Lower lobe of right lung (tissue), 2 donors: ENCODE measurements at places on chromosomes 12 and 14. TPM values are rescaled to one million over a fixed set of nuclear protein-coding genes. Genes with fewer than 3 reads are reported as not detected.

DNA sequence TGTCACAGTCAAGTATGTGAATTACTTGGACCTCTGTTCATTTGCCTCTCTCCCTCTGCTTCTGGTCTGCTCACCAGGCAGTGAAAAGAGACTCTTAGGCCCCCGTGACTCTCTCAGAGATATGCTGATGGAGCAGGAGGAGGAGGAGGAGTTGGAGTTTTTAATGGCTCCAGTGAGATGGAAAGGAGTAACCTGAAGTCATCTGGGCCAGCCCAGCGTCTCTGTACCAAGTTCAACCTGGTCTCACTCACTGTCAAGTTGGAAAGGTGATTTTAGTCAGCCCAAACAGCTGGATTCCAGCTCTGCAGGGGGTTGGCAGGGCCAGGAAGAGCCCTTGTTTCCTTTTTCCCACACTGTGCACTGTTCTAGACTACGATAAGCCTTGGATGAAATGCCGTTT, 48.6 kb downstream of the SH2B3 start:
- no peak for DNase-seq

GRCh38 chr12:100688451-100688864, 106.1 kb upstream of the ANO4 start:
- DNase-seq: no peak

DNA sequence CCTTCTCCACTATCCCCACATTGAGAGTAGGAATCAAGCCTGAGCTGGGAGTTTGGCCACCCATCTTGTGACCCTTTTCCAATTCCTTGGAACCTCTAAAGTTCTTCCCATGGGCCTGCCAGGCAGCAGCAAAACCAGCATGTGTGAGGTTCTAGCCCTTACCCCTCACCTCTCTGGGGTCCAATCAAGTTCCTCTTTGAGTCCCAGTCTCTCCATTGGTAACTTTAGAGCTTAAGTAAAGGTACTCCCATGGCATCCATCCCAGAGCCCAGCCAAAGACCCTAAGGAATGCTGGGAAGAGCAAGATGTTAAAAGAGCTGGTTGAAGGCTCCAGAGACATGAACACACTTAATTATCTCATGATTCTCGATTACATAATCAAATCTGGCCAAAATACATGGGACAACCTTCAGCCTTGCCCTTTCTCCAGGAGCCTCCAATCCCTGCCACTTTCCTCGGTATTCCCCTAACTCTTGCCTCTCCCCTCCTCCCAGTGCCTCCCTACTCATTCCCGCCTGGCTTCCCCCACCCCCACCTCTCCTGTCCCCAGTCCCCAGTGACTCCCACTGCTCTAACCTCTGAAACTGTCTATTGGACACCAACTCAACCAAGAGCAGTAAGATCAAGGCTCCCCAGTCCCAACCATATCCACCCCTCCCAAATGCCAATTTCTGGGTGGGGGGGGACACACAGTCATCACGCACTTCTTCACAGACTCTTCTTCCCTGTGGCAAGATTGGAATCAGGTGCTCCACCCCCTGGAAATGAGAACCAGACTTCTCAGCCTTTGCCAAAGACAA, 4.8 kb upstream of the TNS2 start:
- no peak for DNase-seq

DNA sequence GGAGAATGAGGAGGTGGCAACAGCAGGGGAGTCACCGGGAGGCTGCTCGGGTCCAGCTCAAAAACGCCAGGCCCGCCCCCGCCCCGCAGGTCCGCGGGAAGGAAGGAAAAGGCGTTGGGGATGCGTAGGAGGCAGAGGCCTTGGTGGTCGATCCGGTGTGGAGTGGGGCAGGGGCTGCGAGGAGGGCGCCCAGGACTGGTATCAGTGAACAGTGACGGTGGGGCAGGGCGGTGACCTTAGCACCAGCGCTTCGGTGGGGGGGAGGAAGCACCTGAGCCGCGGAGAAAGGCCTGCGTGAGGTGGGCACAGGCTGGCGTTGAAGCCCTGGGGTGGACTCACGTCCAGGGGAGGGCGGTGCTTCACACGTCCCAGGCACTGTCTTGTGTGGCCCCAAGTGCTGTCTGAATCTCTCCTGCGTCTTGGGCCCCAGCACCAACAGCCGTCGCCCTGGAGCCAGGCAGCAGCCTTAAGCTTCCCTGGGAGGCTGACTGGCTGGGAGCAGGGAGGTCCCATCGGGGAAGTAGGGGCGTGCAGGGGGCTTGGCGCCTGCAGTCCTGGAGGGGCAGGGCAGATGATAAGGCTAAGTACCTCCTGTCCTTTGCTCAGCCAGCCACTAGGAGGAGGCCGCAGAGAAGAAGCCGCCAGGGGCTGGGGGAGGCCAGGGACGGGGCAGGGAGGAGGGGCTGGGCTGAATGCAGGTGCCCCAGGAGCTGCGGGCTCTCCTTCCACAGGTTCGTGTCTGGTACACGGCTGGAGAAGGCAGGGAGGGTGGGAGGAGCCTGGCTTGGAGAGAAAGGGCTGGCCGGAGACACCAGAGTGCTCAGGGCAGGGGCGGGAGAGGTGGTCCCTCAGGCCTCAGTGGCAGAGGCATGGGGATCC, 26.5 kb downstream of the ZBTB42 start:
- DNase-seq: peak; percentile 65

OR6C2 gene
- total RNA-seq: not detected

VEZT gene
- 64.2 TPM for total RNA-seq

CINP gene
- total RNA-seq: 34.3 TPM

ADAM20 gene
- total RNA-seq: 1.5 TPM

GRCh38 chr12:2180737-2181082, 127.9 kb downstream of the CACNA1C start:
- DNase-seq: no peak

GRCh38 chr12:45962553-45963325, 27.6 kb downstream of the SCAF11 start:
- DNase-seq: no peak

- no peak for DNase-seq
These were observed 1.5 kb upstream of the EP400 start for GRCh38 chr12:131948166-131948712.

- DNase-seq: no peak
These were observed 160.8 kb downstream of the UNC79 start for GRCh38 chr14:93591506-93591905.

DNA sequence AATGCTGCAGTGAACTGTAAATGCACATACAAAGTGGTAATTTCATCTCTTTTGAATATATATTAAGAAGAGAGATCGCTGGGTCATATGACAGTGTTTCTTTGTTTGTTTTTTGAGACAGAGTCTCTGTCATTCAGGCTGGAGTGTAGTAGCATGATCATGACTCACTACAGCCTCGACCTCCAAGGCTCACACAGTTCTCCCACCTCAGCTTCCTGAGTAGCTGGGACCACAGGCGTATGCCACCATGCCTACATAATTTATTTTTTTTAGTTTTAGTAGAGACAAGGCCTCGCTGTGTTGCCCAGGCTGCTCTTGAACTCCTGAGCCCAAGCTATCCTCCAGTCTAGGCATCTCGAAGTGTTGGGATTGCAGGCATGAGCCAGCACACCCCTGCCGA, 62.4 kb upstream of the ACSS3 start:
- DNase-seq: no peak

GRCh38 chr12:111218499-111218898, 150.4 kb downstream of the PHETA1 start:
- no peak for DNase-seq

GRCh38 chr12:120265473-120266179, at the start of gene PXN:
Gene PXN, minus strand, starts transcription at chr12:120265730. Its CDS starts 101 bp downstream, at chr12:120265629.
- DNase-seq: peak; percentile 91

GRCh38 chr12:85617307-85618091, 218.7 kb downstream of the RASSF9 start:
- no peak for DNase-seq

GRCh38 chr12:123879101-123879500, 93.5 kb downstream of the CCDC92 start:
- no peak for DNase-seq

- no peak for DNase-seq
These were observed 23.1 kb downstream of the RHOF start for GRCh38 chr12:121770388-121770787.

DNA sequence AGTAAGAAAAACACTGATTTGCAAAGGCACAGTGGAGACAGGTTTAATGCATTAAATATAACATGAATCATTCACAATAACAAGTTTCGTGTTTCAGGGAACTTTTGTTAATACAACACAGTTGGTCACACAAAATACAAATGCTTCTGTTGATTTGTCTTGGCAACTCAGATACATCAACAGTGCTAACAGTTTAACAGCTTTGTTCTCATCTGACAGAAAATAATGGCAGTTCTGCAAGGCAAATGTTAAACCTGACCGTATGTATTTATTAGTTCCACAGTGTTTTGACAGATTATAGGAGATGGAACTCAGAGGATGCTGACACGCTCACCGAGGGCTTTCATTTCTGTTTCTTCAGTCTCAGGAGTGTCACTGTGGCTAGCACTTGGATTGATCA, 350.7 kb downstream of the PRKD1 start:
- no peak for DNase-seq

TDRD9 gene
- total RNA-seq: 8.5 TPM

DNA sequence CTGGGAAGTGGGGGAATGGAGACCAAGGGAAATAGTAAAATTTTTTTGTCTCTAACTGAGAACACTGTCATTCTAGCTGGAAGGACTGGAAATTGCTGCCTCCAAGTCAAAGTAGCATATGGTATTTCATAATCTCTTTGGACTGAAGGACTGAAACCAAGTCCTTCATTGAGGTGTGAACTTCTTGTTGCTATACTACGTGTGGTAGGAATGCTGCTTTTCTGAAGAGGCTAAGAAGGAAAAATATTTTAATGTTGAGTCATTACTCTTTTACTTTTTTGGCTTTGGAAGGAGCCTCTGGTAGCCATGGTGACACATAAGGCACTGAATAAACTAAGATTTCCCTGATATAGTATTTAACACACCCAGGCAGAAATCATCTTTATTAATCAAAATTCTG, 465.4 kb downstream of the NPAS3 start:
- DNase-seq: no peak

LRRC10 gene
- not detected for total RNA-seq

- no peak for DNase-seq
These were observed 9.7 kb downstream of the MLH3 start for GRCh38 chr14:75041613-75042012.

- no peak for DNase-seq
These were observed 13.2 kb upstream of the EID3 start for GRCh38 chr12:104290320-104290719.

DNA sequence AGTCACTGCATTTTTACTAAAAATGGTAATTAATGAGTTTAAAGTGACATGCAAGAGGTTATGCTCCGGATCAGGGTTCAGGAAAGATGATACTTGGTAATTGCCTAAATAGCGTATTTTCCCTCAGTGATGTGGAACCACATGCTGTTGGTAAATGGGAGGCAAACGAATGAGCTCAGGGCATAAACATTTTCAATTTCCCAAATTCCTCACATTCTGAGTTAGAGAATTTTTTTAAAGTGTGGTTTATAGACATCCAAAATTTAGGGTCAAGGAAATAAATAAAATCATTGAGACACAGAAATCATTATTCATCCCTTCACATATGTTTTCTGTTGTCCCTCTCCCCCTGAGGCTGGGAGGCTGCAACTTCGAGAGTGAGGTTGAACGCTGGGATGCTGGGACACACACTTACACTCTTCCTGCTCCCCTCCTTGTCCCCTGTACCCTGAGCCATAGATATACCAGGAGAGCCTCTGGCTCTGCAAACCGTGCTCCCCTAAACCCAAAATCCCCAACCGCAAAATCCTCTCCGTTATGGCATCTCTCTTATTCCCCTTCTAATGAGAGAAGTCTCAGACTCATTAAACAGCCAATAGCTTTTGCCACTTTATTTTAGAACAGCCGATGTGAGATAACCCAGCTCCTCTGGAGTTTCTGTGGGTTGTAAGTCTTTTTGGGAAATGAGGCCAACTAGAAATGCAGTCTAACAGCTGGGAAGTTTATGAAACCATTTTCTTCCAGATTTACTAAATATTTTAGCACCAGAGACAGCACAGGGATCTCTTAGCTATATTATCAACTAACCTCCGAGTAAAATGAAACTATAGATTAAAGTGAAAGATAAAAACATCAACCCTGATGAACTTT, 21.4 kb upstream of the ADGRD1 start:
- DNase-seq: no peak

GRCh38 chr12:18224745-18225144, 36.6 kb upstream of the PIK3C2G start:
- no peak for DNase-seq

A2ML1 gene
- total RNA-seq: not detected

ZNF140 gene
- 15.0 TPM for total RNA-seq

MYL2 gene
- total RNA-seq: not detected

CFAP54 gene
- 7.9 TPM for total RNA-seq

BIN2 gene
- total RNA-seq: 45.4 TPM

DNA sequence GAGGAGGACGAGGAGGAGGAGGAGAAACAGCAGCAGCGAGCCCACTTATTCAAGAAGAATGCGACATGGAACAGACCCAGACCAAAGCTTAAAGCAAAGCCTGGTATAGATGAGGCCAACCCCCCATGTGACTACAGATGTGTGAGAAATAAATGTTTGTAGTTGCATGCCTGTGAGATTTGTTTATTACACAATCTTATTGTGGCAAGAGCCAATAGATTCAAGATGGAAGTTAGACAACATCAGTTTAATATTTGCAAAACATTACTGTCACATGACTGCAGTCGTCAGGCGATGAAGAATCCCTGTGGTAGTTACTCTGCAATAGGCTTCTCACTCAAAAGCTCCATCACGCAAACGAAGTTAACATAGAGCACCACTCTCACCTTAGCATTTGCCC, 17.2 kb upstream of the SLC35F4 start:
- no peak for DNase-seq
